ENCODE measurements at places on chromosomes 1 and 21. TPM values are rescaled to one million over a fixed set of nuclear protein-coding genes. Genes with fewer than 3 reads are reported as not detected.

Gene MYOG
- total RNA-seq = not detected

Gene CDK11A
- total RNA-seq = 96.3 TPM

Gene RIPPLY3
- total RNA-seq = not detected

Gene MPC2
- 14.2 TPM for total RNA-seq

Gene HES4
- total RNA-seq = 15.9 TPM

Gene ZNF648
- total RNA-seq = not detected

Gene RGS5
- total RNA-seq = 55.6 TPM

Gene NTRK1
- 0.64 TPM for total RNA-seq

DNA sequence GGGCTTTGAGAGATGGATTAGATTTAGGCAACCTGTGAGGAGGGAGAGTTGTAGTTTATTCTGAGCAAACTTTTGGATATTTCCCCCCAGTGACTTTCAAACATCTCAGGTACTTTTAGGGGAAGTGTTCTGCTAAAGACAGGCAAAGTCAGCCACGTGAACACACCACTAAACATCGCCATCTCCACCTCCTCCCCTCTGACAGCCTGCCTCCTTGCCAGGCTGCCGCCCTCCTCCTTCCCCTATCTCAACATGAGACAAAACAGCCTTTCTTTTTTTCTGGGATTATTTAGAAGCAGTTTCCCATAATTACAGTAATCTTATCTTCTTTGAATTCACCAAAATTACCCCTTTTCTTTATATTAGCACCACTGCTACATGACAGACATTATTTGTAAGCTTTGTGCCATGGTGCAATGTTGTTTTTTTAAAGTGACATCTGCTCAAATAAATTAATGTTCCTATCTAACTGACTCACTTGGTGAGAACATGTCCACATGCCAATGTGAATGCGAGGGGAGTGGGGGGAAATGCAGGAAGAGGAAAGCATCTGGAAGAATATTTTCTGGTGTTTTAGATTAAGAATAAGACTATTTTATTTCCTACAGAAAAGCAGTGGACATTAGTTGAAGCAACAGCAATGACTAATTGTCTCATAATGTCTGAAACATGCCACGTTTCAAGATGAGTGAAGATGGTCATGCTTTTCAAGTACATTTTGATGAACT, 147.8 kb upstream of the ATP1B1 start:
- no peak for DNase-seq

DNA sequence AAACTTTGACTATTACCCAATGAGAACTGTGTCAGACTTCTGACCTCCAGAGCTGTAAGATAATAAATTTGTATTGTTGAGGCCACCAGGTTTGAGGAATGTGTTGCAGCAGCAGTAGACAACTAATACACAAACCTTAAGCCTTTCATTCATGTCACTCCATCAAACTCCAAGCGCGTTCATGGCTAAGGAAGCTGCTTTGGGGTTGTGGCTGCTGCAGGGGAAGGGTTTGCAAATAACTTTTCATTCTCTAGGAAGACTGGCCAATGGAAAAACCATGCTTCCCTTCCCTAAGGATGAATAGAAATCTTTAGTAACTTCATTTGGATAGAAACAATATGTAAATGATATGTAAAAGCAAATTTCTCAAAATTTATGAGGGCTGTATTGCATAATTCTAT, 170.4 kb downstream of the RHOU start:
- DNase-seq = no peak

GRCh38 chr1:20266642-20267041, 24.0 kb upstream of the VWA5B1 start:
- DNase-seq = no peak

- no peak for DNase-seq
These were observed 279.4 kb downstream of the RGS7 start for GRCh38 chr1:241077386-241078147.

DNA sequence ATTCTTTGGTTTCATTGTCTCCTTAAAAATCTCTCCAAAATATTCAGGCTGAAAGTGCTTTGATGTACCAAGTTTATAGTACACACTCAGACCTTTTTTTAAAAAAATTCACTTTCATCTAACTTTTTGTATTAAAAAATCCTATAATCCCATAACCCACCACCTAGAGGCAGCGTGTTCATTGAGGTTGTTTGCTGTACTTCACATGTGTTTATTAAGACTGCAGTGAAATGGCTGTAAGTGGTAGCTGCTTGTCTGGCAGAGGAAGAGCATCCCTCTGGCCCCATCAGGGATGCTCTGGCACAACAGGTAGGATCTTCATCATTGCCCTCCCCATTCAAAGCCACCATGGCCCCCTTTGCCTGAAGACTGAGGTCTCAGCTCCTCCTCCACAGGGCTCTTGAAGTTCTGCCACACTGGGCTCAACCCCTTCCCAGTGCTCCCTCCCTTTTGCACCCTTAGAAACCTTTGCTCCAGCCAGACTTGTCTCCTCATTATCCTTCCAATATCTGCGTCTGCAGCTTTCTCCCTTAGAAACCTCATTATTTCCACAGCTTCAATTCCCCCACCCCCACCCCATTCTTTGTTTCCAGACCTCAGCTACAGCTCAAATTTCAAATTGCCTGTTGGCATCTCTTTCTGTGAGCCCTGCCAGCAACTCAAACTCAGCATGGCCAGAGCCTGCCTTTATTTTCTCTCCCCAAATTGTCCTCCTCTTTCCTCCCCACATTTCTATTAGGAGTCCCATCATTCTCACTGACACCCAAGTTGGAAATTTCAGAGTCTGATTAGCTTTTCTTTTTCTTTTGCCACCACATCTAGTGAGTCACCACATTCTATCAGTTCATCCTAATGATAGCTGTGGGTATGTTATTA, 369.6 kb upstream of the USP24 start:
- no peak for DNase-seq

- no peak for DNase-seq
These were observed 1.5 kb downstream of the SNX27 start for GRCh38 chr1:151613282-151613780.

DNA sequence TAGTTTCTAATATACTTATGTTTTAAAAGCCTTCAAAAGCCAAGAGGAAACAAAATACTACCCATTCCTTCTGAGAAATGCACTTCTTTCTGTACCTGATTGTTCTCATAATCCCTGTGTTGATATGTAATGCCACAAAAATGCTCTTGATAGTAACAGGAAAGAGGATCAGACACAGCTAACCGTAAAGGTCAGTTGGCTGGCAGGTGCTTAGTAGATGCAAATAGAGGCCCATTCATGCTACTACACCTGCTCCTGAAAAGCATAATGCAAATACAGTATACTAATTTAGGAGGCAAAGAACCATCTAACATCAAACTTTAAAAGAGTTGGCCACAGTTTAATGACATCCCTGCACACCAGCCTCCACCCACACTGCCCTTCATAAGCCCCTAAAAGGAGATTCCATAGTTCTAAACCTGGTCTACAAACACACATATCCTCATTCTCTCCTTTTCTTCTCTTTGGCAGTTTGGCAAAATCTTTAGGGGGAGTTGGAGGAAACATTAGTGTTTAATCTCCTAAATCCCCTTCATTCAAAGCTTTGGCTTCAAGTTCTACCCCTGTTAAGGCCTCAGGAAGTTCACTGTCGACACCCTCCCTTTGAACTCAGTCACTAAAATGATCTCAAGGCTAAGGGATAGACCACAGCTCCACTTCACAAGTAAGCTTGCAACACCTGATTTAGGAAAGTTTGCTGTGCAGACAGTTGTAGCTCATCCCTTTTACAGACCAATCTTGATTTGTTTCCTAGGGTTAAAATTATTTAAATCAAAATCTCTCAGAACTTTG, 2.9 kb upstream of the CD46 start:
- DNase-seq = no peak

DNA sequence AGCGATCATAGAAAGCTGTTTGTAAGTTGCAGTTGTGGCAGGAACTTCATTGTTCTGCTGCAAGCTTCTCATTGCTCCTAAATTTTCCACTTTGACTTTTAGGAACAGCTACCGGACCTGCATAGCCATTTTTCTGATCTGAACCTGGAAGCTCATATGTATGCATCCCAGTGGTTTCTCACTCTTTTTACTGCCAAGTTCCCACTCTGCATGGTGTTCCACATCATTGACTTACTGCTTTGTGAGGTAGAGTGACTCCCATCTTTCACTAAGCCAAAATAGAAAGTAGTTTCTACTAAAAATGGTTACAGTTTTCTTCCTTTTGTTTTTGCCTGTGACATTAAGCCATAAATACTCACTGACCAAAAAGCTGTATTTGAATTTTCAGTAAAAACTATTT, 254.2 kb downstream of the GPR52 start:
- DNase-seq = no peak

GRCh38 chr1:155860970-155861510, 1.7 kb downstream of the SYT11 start:
- DNase-seq = no peak

- DNase-seq = peak; percentile 87
These were observed 2.1 kb upstream of the PEX10 start for GRCh38 chr1:2414297-2414958.

GRCh38 chr1:244836584-244836983, 1.1 kb downstream of the COX20 start:
- DNase-seq = no peak

DNA sequence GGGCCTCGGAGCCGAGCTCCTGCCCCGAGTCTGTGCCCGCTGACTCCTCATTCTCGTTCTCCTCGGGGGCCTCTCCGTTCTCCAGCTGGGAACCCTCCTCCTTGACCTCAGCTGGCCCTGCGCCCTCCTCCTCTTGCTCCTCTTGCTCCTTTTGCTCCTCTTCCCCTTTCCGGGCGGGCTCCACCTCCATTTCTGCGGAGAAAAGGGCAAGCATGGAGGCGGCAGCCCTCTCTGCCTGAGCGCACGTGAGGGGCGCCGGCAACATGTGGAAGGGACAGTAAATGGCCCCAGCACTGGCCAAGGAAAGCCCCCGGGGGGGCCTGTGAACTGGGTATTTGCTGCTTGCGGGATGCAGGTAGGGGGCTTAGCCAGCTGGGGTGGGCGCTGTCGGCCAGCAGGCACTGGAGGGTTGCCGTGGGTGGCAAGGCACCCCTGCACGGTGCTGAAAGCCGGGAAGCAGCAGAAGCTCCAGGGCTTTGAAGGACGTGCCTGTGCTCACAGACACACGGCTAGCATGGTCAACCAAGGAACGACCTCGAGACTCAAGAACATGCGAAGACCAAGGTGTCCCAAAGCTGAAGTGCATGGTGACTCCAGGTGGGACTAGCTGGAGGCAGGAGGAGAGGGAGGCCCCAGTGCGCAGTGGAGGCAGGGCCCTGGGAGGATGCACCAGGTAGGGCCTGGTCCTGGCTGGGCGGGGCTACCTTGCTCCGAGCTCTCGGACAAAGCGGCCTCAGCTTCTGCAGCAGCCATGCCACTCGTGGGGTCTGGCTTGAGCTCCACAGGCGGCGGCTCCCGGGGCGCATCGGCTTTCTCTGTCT, 30.7 kb downstream of the ZBTB17 start:
- DNase-seq = no peak

DNA sequence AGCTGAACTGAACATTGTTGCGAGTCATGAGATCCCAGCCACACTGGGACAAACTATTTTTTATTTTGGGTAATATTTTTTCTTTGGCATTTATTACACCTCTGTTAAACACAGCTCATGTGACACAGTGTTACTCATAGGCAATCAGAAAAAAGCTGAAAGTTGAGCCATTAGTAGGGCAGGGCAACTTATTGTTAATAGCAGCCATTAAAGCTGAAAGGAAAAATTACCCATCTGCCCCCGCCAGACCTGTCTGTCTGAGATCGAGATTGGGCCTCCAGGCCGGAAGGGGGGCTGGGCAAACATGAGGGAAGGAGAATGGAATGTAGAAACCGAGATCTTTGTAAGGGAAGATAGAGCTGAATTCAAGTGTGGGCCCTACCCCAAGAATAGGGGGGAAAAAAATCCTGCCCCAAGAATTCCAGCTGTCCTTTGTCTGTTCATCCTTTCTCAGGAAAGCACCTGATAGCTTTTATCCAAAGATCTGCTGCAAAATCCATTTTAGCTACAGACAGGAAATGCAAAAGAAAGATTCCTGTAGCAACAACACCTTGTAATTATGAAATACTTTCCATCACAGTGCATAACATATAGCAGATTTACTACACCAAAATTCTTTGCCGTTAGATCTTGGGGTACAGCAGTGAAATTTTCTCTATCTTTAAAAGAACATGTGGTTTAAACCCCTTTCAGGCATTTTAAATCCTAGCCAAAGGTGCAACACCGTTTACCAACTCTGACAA, 212.8 kb downstream of the PBX1 start:
- DNase-seq = no peak

DNA sequence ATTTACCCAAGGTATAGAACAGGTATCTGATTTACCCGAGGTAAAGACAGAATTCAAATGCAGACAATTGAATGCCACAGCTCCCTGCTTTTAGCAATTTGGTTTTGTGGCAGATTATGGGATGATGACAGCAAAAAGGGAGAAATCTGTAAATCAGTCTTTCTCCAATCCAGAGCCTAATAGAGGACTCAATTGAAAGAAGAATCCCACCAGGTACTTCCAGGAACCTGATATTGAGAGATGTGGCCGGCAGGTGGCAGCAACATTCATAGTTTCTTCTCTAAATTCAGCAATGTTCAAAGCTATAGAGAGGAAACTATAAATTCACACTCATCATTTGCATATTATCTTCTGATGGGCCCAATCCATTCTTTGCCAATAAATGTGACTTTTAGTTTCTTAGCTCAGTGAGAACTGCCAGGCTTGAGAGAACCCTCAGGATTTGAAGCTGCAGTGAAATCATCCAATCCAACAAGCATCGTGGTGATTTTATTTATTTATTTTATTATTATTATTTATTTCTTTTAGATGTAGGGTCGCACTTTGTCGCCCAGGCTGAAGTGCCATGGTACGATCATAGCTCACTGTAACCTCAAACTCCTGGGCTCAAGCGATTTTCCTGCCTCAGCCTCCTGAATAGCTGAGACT, 9.8 kb upstream of the PHACTR4 start:
- peak; percentile 82 for DNase-seq

DNA sequence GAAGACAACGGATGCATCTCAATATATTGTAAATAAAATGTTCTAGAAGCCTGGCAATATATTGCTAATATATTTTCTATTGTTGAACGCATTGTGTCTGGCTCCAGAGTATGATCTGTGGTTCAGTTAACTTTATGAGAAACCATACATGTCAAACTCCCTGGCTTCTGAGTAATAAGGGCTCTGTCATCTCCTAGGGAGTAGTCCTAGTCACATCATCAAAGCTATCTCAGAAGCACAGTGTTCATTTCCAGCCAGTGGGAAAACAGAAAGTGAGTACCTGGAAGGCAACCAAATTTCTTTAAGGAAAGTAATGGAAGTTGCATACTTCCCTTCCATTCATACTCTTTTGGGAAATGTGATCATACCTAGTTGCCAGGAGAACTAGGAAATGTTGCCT, 27.0 kb upstream of the ST6GALNAC5 start:
- DNase-seq = no peak
